Activated T-cell treated with anti-CD3 and anti-CD28 coated beads, Interleukin-2, amount 50 U/mL, for 4 hours (primary cell): ENCODE measurements at places on chromosomes 3 and 15.

DNA sequence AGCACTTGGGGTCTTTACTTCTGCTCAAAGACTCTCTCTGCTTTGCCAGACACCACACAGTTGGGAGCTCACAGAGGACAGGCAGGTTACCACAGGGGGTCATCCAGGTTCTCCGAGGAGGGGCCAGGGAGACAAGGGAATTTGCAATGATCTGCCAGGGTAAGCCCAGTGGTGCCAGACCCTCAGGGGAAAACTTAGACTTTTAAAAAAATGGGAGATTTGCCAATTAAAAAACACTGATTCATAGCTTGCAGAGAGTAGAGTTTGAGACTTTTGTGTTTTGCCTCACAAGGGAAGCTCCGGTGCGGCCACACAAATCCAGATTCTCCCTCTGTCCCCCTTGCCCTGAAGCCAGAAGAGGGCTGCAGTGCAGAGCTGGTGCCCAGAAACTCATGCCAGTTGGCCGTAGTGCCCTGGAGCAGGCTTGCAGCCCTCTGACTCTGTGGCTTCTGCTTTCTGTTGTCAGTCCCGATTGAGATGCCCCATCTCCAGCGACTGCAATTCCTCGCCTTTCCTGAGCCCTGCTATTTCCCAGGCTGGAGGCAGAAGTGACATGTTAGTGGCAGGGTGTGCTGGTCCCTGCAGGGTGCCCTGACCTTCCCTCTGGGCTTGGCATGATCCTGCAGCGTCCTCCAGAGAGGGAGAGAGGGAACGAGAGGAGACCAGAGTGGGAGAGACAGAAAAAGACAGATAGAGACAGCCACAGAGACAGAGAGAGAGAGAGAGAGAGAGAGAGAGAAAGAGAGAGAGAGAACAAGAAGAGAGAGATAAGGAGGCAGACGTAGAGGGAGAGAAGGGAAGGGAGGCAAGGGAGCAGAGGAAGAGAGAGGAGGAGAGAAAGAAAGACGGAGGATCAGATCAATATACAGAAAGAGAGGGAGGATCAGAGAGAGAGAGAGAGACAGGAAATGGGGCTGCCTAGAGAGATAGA, 46.0 kb downstream of the RHCG start:
- no peak for DNase-seq

- DNase-seq, result no peak
Measured at GRCh38 chr3:128965818-128966217, 28.1 kb downstream of the CFAP92 start.

DNA sequence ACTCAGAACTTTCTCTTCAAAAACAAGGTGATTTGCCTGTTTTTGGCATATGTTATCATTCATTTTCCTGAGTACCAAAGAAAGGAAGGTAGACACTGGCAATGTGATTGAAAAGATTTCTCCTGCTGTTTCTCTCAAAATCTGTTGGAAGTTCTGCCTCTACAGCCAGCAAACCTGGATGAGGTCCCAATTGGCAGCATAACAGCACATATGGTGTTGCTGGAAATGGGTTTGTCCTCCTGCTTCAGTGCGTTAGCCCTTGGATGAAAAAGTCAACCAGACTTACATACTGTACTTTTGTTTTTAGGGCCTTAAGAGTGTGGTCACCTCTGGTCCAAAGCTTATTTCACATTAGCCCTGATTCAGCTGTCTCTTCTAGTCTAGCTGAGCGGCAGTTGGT, 237.6 kb upstream of the MME start:
- no peak for DNase-seq

- DNase-seq, result no peak
Measured at GRCh38 chr15:70382009-70382749, 284.5 kb upstream of the TLE3 start.

DNA sequence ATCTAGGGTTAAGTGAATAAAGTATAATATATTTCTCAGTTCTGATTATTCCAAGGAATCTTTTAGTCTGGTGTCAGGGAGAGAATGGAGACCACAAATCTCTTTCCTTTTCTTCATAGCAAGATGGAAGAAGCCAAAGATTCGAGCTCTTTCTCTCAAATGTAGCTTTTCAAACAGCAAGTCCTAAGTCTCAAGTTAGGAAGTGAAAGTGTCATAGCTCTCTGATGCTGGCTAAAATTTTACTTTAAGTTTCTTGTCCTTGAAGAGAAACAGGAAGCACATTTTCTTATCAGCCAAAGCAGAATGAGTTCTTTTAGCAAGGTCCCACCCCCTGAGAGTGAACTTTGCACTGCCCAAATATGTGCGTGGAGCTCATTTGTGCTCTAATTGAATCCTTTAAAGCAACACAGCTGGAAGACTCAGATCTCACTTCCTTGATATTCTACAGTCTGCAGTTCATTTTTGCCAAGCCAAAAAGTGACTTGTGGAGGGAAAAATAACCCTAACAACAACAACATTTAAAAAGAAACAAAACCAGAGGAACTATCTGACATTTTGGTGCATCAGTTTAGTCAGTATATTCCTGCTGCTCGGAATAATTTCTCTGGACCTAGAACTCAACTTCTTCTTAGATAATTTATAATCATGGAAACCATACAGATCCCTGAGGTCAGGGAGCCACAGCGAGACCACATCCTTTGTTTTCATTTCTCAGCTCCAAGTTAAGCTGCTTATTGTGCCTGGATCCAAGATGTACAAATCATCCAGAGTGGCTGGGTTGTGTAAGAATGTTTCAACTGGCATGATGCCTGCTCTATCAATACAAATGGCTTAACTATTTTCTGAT, 238.7 kb upstream of the P2RY1 start:
- DNase-seq, result no peak
